Activated CD8-positive, alpha-beta memory T cell treated with anti-CD3 and anti-CD28 coated beads for 4 hours (primary cell): ENCODE measurements at places on chromosomes 11 and 22.

- no peak for DNase-seq
These were observed 4.3 kb downstream of the IGSF9B start for GRCh38 chr11:133952199-133953190.

GRCh38 chr11:6705905-6706535 lies 22.9 kb upstream of the MRPL17 start:
- DNase-seq, result peak; percentile 13

DNA sequence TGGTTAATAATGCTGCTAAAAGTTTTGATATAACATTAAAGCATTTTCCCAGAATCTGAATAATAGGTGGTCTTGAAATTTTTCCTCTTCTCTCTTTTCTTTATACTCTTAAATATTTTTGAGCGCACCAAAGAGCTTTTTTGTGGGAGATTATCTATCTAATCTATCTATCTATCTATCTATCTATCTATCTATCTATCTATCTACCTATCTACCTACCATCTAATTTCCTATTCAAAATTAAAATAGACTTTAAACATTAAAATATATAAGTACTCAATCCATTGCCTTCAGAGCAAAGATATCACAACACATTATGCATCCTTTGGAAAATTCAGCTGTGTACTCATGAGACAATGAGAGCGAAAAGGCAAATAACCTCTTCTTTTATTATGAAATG lies 55.8 kb downstream of the ELMOD1 start:
- DNase-seq, result no peak

DNA sequence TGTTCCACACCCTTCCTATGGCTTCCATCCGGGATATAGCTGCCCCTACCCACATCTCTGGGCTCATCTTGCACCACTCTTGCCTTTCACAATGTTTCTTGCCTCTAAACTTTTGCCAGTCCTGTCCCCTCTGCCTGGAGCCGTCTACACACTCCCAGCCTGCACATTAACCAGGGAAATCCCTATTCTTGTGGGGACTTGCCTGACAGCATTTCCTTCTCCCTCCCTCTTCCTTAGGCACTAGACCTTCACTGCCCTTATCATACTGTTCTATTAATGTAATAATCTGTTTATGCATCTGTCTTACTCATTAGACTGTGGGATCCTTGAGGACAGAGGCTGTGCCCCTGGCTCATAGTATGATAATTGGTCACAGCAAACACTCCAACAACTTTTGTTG lies 5.8 kb upstream of the TTC12 start:
- no peak for DNase-seq

GRCh38 chr22:40432625-40433024 lies 62.2 kb downstream of the SGSM3 start:
- no peak for DNase-seq

DNA sequence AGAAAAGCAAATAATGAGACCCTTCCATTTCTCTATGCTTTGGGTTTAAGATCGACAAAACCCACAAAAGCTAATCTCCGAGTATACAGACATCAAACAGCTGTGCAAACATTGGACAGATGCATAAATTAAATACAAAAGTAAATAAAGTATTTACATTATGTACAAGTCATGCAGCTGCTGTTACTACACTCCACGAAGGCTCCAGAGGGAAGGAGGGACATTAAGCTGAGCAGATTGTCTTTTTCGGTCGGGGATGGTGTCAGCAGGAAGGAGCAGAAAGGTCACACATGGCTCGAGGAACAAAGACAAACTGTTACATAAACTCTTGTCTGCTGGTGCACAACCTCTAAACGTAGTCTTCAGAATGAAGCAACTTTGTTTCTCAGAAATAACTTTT lies 88.8 kb upstream of the BARX2 start:
- no peak for DNase-seq

DNA sequence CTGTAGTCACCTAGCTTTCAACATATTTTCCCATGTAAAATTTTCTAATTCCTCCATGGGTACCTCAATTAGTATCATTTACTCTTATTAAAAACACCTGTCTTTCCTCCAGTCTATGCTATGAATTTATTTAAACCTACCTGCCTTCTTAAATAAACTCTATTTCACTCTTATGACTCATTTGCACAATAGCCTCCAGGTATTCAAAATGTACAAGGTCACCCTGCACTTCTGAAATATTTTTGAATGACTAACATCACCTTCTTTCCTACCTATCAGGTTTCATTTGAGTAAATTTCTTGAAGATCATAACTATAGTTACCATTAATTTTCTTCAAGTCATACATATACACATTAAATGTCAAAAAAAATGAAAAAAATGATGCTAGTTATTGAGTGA lies 939.7 kb downstream of the DLG2 start:
- no peak for DNase-seq

DNA sequence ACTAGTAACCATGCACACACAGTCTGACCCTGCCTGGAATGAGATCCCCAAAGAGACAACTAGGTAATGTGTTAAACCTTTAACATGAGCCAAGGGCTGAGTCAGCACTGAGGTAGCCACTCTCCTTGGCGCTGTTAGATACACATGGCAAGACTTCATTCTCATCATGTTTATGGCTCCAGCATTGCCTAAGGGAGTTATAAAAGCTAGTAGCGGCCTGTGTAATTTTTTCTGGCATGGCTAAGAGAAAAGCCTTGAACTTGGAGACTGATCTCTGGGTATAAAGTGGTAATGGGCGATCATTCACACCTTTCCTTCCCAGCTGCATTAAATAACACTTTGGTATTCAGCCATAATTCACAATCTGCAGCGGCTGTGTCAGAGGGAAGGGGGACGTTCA lies 779.7 kb upstream of the LRRC4C start:
- no peak for DNase-seq

GRCh38 chr11:27410272-27410671 lies 47.3 kb upstream of the CCDC34 start:
- no peak for DNase-seq

GRCh38 chr22:19488884-19489843 lies 9.4 kb downstream of the CDC45 start:
- no peak for DNase-seq

GRCh38 chr11:99424313-99425084 lies 403.8 kb downstream of the CNTN5 start:
- no peak for DNase-seq

DNA sequence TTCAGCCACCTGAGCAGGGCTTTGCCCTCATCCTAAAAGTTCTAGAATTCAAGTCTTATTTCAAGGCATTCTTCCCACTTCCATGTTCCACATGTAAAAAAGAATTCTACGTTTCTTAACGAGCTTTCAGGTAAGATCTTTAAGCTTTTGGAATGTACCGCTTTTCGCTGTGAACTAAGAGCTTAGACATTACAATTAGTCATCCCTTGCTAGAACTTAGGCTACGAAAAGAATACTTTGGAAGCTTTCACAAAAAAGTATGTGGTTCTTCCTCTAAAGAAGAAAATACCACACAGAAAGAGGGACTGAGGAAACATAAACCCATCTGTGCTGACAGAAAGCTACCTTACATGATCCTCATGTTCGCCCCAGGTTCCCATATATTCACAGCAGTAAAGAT lies 1.9 kb downstream of the NUMA1 start:
- DNase-seq, result no peak

GRCh38 chr11:8759634-8760033 lies 77.0 kb downstream of the RPL27A start:
- no peak for DNase-seq

- no peak for DNase-seq
These were observed 30.9 kb downstream of the EIF3F start for GRCh38 chr11:8017894-8018483.

DNA sequence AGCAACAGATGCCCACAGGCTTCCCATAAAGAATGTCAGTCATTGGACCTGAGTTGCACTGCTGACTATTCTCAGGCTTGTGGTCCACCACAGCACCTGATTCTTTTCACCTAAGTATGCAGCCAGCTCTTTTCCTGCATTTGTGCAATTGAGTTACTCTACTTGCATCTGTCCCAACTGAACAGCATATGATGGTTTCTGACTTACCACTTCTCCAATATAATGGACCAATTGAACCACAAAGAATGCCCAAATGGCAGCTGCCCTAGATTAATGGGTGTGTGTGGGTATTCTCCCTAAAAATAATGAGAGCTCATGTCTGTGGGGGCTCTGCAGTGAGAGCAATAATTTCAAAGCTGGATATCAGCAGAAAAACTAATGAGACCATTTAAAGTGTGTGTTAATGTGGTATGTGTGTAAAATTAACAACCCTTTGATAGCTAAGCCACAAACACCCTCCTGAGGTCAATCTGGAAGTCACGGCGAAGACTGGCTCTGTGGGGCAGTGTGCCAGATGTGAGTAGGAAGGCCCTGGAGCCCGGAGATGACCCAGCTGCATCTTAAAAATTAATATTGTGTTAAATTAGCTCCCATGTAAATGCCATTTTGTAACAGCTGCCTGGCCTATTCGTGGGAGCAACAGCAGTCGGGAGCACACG lies 43.8 kb downstream of the SC5D start:
- DNase-seq, result no peak

- no peak for DNase-seq
These were observed 50.6 kb downstream of the CSTPP1 start for GRCh38 chr11:46987183-46987582.

- no peak for DNase-seq
These were observed 58.3 kb downstream of the CD44 start for GRCh38 chr11:35197292-35197691.

DNA sequence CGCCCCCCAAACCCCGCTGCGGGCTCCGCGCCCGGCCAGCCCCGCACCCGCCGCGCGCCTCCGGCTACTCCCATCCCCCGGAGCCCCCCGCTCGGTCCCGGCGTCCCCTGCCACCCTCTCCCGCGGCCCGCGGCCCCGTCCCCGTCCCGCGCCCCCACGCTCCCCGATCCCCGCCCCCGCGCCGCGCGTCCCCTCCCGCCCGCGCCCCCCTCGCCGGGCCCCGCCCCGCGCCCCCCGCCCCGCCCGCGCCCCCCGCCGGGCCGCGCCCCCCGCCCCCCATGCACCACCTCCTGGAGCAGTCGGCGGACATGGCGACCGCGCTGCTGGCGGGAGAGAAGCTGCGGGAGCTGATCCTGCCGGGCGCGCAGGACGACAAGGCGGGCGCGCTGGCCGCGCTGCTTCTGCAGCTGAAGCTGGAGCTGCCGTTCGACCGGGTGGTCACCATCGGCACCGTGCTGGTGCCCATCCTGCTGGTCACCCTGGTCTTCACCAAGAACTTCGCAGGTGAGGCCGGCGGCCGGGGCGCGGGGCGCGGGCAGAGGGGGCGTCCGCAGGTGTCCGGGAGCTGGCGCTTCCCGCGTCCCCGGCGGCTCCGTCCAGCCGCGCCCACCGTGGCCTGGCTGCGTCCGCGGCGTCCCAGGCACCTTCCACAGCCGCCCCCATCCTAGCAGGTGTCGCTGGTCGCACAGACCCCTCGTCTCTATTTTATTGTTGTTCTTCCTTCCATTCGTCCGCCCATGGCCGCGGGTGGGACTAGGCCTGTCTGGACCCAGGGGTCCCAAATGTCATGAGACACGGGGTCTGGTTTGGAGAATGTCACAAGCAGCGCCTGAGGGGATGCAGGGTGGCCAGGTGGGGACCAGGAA lies at the start of gene PANX2:
Gene PANX2, plus strand, starts transcription at position 279 of the 866 bp plus-strand sequence. Its CDS starts 0 bp downstream, at position 279.
- no peak for DNase-seq

DNA sequence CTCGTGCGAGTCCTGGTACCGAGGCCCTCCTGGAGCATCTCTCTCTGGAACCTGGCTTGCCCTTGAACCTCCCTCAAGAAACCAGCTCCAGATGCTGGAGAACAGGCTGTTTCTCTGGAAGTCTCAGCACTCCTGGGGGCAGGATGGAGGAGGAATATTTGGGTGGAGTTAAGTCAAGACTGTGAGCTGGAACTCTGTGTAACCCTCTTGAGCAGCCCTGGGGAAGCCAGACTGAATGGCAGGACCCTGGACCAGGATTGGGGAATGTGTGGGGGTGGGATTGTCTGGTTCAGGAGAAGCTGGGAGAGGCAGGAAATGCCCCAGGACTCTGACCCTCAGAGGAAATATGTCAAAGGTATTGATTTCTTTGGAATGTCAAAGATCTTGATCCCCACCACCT lies 7.7 kb downstream of the CREB3L1 start:
- no peak for DNase-seq

DNA sequence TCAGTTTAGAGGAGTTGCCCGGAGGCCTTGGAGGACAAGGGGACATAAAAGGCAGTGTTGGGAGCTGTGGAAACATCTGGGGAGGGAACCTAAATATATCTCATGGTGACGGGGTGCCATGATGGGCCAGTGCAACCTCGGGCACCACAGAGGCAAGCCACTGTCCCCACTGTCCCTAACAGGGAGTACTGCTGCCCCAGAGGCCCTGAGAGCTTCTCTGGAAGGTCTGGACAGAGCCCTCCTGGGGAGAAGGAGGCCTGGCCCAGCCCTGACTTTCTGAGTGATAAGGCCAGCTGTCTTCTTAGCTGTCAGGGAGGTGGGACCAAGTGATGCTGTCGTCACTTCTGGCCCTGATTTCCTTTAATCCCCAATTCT lies 5.5 kb upstream of the P2RY6 start:
- DNase-seq, result no peak

DNA sequence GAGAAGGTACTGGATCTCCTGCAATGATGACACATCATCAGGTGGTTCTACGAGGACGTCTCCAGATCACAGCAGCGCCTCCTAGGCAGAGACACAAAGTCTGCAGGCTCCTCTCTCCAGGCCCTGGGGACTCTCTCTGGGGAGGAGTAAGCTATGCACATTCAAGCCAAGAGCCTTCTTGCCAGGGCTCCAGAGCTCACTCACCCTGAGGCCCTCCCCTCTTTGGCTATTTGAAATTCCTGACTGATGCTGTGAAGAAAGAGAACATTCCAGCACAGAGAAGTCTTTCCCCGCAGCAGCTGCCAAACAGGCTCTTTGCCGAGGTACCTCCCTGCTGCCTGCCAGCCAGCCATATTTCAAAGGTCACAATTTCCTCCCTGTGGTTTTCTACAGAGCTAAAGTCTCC lies 204.9 kb downstream of the CSNK2A3 start:
- DNase-seq, result no peak

DNA sequence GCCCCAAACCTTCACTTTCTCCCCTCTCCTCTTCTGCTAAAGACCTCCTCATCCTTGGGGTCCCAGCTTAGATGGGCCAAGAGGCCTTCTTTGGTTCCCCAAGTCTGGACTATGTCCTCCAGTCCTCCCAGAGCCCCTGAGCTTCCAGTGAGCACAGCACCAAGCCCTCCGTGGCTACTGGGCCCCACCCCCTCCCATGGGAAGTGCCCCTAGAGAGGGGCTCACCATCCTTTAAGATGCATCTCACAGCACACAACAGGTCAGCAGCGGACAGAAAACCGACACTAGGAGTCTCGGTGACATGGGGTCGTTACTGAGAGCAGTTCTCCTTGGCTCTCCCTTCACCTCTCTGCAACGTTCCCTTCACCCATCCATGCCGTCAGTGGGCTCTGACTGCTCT lies 2.7 kb downstream of the LRRC32 start:
- no peak for DNase-seq
